ENCODE measurements at places on chromosomes 6 and 20. TPM values are rescaled to one million over a fixed set of nuclear protein-coding genes. Genes with fewer than 3 reads are reported as not detected.

DNA sequence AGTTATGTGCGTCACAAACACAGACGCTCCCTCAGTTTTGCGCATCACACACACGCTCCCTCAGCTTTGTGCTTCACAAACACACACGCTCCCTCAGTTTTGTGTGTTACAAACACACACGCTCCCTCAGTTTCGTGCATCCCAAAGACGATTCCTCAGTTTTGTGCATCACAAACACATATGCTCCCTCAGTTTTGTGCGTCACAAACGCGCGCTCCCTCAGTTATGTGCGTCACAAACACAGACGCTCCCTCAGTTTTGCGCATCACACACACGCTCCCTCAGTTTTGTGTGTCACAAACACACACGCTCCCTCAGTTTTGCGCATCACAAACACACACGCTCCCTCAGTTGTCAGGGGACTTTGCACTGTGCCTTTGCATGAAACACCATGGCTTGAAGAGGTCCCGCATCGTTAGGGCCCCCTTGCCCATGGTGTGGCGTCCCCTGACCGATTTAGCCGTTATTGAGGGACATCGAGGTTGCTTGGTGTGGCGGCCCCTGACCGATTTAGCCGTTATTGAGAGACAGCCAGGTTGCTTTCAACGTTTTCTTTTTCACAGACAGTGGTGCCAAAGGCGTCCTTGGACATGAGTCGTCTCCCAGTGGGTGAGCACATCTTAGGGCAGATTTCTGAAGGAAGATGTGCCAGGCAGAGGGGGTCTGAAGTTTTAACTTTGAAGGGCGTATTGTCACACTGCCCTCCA lies 28.1 kb upstream of the MYT1 start:
- peaks cover 6% of the 10 kb centered on the region for H3K27me3 ChIP-seq
- no peak overlapping the region for H3K27ac ChIP-seq
- H3K4me3 ChIP-seq = no peak overlapping the region
- H3K36me3 ChIP-seq = no peaks in the 10 kb centered on the region
- DNase-seq = no peak
- H3K4me1 ChIP-seq = no peaks in the 10 kb centered on the region

DNA sequence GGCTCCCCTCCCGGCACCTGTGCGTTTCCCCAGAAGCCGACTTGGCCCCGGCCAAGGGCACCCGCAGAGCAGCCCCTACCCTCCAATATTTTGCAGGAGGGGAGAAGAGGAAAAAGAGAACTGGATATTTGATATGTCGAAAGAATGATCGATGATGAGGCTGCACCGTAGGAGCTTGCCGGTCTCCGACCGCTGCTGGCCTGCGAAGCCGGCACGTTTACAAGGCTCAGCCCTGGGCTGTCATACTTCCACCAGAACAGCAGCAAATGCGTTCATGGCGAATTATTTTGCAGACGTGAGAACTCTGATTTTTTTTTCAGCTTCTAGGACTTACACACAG lies 296.7 kb downstream of the TFAP2C start:
- H3K36me3 ChIP-seq = no peaks in the 10 kb centered on the region
- no peak overlapping the region for H3K4me3 ChIP-seq
- no peak overlapping the region for H3K27ac ChIP-seq
- DNase-seq = no peak
- peaks cover 7% of the 10 kb centered on the region for H3K4me1 ChIP-seq
- H3K27me3 ChIP-seq = peaks cover 68% of the 10 kb centered on the region

DNA sequence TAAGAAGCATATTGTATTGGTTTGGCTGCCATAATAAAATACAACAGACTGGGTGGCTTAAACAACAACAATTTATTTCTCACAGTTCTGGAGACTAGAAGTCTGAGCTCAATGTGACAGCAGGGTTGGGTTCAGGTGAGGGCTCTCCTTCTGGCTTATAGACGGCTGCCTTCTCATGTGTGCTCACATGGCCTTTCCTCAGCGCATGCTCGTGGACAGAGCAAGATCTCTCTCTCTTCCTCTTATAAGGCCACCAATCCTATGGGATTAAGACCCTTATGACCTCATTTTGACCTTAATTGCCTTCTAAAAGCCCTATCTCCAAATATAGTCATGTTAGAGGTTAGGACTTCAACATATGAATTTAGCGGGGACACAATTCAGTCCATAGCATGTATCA lies 32.4 kb upstream of the GFOD1 start:
- H3K36me3 ChIP-seq = no peaks in the 10 kb centered on the region
- H3K27me3 ChIP-seq = no peaks in the 10 kb centered on the region
- no peak overlapping the region for H3K27ac ChIP-seq
- H3K4me3 ChIP-seq = no peak overlapping the region

The EEF1A2 gene
- 0.81 TPM for total RNA-seq

- peaks cover 41% of the 10 kb centered on the region for H3K36me3 ChIP-seq
- peak; percentile 37 for DNase-seq
- H3K27ac ChIP-seq = peak overlapping the region; percentile 6
- H3K4me3 ChIP-seq = peak overlapping the region; percentile 2
- peaks cover 29% of the 10 kb centered on the region for H3K4me1 ChIP-seq
Observed at GRCh38 chr6:30329331-30329730, 2.6 kb downstream of the TRIM39 start.

- H3K4me1 ChIP-seq = no peaks in the 10 kb centered on the region
- H3K4me3 ChIP-seq = no peak overlapping the region
- DNase-seq = no peak
- H3K27ac ChIP-seq = no peak overlapping the region
- H3K27me3 ChIP-seq = no peaks in the 10 kb centered on the region
- H3K36me3 ChIP-seq = no peaks in the 10 kb centered on the region
Observed at GRCh38 chr6:112802144-112802543, 455.0 kb downstream of the RFPL4B start.

DNA sequence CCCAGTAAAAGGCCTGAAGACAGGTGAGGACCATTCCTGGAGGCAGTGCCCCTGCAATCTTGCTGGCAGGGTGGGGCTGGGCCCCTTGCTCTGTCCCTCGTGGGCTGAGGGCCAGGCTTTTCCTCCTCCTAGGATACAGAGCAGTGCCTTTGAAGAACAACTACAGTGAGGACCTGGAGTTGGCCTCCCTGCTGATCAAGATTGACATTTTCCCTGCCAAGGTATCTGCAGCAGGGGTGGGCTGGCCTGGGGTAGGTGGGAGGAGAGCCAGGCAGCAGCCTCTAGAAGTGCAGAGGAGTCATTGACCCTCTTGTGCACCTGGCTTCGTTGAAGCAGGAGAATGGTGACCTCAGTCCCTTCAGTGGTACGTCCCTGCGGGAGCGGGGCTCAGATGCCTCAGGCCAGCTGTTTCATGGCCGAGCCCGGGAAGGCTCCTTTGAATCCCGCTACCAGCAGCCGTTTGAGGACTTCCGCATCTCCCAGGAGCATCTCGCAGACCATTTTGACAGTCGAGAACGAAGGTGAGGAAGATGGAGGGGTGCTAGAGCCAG lies 36.5 kb downstream of the PLCG1 start:
- peaks cover 6% of the 10 kb centered on the region for H3K4me1 ChIP-seq
- no peak overlapping the region for H3K4me3 ChIP-seq
- DNase-seq = peak; percentile 2
- peak overlapping the region; percentile 65 for H3K27ac ChIP-seq
- peaks cover 60% of the 10 kb centered on the region for H3K36me3 ChIP-seq

DNA sequence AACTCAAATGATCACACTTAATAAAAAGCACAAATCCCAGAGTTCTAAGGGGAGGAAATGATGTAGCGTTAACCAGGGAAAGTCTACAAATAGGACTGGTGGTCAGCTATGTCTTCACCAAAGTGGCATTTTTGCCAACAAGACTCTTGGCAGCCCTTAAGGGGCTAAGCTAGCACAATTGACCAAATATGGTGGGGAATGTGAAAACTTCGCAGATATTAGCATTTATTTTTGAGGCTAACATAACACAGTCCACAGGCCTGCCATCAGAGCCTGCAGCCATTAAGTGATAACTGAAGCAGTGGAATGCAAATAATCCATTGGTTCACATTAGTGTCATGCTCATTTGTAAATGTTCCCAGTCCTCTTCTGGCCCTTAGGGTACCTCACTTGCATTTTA lies 274.6 kb downstream of the FOXC1 start:
- no peaks in the 10 kb centered on the region for H3K4me1 ChIP-seq
- no peak overlapping the region for H3K4me3 ChIP-seq

The NRSN2 gene
- 5.2 TPM for total RNA-seq

DNA sequence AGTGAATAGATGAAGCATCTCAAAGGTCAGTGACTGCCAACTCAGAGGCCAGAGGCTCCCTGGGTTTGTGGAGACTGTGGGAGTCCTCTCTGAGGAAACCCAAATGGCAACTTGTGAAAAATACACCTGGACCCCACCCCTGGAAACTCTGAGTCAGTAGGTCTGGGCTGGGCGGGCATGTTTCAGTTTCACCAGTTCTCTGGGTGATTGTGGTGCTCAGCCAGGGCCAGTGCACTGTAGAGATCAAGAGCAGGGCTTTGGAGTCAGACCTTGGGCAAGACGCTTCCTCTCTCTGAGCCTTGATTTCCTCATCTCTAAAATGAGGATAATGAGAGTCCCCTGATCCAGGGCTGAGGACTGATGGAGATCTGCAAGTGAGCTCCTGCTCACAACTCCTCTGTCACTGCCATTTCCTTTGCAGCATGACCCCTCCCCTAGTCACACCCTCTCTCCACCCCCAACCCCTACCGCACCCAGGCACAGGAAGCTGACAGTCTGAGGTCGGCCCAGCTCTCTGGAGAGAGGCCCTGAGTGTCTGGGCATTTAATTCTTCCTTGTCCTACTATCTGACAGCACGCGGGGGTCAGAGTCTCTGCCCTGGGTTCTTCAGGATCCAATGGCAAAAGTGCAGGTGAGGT lies 5.1 kb downstream of the DEF6 start:
- peak; percentile 94 for DNase-seq
- no peaks in the 10 kb centered on the region for H3K27me3 ChIP-seq
- peaks cover 36% of the 10 kb centered on the region for H3K36me3 ChIP-seq
- peak overlapping the region; percentile 96 for H3K27ac ChIP-seq
- peaks cover 74% of the 10 kb centered on the region for H3K4me1 ChIP-seq
- peak overlapping the region; percentile 77 for H3K4me3 ChIP-seq

- no peaks in the 10 kb centered on the region for H3K27me3 ChIP-seq
- H3K4me3 ChIP-seq = no peak overlapping the region
- no peaks in the 10 kb centered on the region for H3K36me3 ChIP-seq
- H3K27ac ChIP-seq = no peak overlapping the region
- DNase-seq = no peak
- no peaks in the 10 kb centered on the region for H3K4me1 ChIP-seq
Observed at GRCh38 chr20:61045876-61046585, 206.0 kb upstream of the CDH4 start.
